ENCODE measurements at places on chromosomes 1 and 21. TPM values are rescaled to one million over a fixed set of nuclear protein-coding genes. Genes with fewer than 3 reads are reported as not detected.

DNA sequence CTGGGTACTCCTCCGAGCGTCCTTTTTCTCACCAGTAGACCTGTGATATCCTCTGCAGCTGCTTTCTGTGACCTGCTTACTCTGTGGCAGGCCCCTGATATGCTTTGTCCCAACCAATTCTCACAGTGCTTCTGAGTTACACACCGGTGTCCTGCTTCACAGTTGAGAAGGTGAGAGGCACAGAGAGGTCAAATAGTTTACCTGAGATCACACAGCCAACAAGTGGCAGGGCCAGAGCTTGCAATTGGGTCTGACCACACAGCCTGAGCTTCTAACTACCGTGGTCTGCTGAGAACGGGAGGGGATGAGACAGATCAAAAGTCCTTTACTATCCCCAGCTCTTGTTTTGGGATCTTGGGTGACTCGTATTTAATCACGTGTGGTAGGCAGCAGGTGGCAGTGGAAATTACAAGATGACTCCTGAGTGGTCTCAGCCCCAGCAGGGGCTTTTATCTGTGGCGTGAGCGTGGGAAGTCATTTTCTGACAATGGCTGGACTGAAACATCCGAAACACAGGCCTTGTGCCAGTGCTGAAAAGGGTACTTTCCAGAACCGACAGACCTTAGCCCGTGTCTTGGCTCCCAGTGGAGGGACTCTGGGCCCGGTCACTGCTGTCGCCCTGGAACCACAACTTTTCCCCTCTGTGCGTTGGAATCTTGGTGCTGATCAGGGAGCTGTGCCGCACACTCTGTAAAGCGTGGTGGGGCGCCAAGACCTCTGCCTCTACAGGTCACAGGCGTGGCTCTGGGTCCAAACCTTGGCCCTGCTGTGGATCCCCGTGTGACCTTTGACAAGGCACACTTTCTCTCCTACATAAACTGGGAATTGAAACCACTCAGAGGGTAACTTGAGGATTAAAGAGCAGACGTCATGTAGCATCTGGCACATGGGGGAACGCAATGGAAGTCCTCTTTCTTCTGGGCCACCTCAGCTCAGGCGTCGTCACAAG lies 11.9 kb downstream of the THEMIS2 start:
- H3K27me3 ChIP-seq = no peaks in the 10 kb centered on the region
- H3K36me3 ChIP-seq = peaks cover 44% of the 10 kb centered on the region
- peaks cover 41% of the 10 kb centered on the region for H3K4me1 ChIP-seq
- peak overlapping the region; percentile 60 for H3K27ac ChIP-seq

- no peaks in the 10 kb centered on the region for H3K36me3 ChIP-seq
- H3K4me1 ChIP-seq = no peaks in the 10 kb centered on the region
- DNase-seq = no peak
Observed at GRCh38 chr1:152870831-152871730, 7.0 kb upstream of the SMCP start.

ADGRB2 gene
- total RNA-seq = 0.75 TPM

GLRX2 gene
- total RNA-seq = 18.3 TPM

ZMYND12 gene
- total RNA-seq = 0.44 TPM

KIAA0040 gene
- 57.1 TPM for total RNA-seq

DNA sequence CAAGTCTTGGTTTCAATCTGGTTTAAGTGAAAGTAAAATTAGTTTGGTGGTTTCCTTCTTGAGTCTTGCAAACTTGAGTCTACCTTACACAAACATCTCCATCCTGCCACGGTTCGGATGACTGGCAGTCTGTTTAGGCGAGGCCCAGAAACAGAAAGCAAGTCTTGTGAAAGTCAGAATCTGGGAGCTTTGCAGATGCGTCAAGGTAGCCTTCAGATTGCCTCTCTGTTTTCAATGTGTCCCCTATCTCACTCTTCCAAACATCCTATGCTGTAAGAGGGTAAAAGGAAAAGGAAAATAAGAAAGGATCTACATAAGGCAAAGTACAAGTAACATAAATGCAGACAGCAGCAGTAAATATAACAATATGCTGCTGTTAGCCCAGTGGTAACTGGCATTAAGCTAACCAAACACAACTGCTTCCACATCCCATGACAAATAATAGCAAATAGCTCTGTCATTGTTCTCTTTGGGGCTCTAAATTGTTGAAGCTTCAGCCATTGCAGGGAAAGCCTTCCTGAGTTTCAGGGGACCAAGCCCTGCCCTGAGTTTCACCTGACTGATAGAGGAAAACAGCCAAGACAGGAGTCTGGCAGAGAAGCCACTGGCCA lies 26.2 kb upstream of the C1orf105 start:
- no peaks in the 10 kb centered on the region for H3K27me3 ChIP-seq
- H3K36me3 ChIP-seq = peaks cover 4% of the 10 kb centered on the region
- peaks cover 44% of the 10 kb centered on the region for H3K4me1 ChIP-seq
- DNase-seq = peak; percentile 51

GRCh38 chr1:71944006-71944405 lies 338.3 kb downstream of the NEGR1 start:
- no peaks in the 10 kb centered on the region for H3K4me1 ChIP-seq
- no peak overlapping the region for H3K4me3 ChIP-seq
- H3K27ac ChIP-seq = no peak overlapping the region
- no peak for DNase-seq

SLFNL1 gene
- 0.60 TPM for total RNA-seq

CAPN9 gene
- total RNA-seq = not detected

- H3K36me3 ChIP-seq = peaks cover 1% of the 10 kb centered on the region
- H3K27ac ChIP-seq = no peak overlapping the region
- no peaks in the 10 kb centered on the region for H3K4me1 ChIP-seq
- H3K27me3 ChIP-seq = peaks cover 31% of the 10 kb centered on the region
- DNase-seq = no peak
Observed at GRCh38 chr21:38921511-38922251, 116.0 kb downstream of the ETS2 start.
